Activated CD4-positive, alpha-beta T cell treated with anti-CD3 and anti-CD28 coated beads for 4 hours (primary cell): ENCODE measurements at places on chromosomes 13 and 19.

DNA sequence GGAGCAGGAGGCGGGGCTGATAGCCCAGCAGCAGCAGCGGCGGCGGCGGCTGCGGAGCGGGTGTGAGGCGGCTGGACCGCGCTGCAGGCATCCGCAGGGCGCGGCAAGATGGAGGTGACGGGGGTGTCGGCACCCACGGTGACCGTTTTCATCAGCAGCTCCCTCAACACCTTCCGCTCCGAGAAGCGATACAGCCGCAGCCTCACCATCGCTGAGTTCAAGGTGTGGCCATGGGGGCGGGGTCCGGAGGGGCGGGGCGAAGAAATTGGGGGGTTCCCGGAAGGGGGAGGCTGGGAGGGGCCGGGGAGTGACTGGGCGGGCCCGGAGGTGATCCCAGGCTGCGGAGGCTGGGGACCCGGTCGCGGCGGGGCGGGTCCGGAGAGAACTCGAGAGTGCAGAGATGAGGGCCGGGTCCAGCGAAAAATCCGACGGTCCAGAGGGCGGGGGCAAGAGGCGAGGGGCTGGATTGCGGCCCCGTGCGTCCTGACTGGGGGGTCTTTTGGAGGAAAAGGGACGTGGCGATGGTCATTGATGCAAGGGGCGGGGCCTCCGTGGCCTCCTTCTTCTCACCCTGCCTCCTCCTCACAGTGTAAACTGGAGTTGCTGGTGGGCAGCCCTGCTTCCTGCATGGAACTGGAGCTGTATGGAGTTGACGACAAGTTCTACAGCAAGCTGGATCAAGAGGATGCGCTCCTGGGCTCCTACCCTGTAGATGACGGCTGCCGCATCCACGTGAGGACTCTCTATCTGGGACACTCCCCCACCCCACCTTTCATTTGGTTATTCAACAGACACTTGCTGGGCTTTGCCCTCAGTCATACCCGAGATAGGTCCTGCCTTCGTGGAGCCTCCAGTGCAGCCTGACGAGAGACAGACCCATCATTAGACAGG is at the start of gene TBCB:
TSS of gene TBCB (plus strand) at position 16 of the 891 bp plus-strand sequence. CDS start at position 109, 93 bp downstream.
- peak; percentile 92 for DNase-seq

- peak; percentile 64 for DNase-seq
These were observed 10.1 kb upstream of the SLC25A42 start for GRCh38 chr19:19053508-19054314.

GRCh38 chr13:74570834-74571233 is 436.6 kb upstream of the KLF12 start:
- no peak for DNase-seq

DNA sequence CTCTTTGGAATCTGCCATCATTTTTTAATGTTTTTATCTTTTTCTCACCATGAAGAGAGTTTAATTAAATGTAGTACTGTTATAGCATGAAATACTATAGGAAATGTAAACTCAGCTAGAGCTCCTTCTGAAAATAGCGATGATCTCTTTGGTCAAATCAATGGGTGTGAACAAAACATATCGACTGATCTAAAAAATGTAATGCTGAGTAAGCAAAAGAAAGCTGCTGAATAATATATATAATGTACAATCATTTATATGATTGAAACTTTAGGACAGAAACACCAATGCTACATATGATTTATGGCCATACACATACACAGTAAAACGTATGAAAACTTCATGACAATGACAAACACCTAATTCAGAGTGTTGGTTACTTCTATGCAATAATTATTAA is 150.8 kb upstream of the TUBA3C start:
- no peak for DNase-seq
